ENCODE measurements at places on chromosomes 3 and 15. TPM values are rescaled to one million over a fixed set of nuclear protein-coding genes. Genes with fewer than 3 reads are reported as not detected.

The LRTM1 gene
- total RNA-seq = not detected

The COLQ gene
- total RNA-seq = under 0.01 TPM

The CPNE9 gene
- total RNA-seq = not detected

The SLC30A4 gene
- total RNA-seq = 8.7 TPM

The PPCDC gene
- 10.9 TPM for total RNA-seq

The GOLGA8R gene
- 1.6 TPM for total RNA-seq

The MYRIP gene
- total RNA-seq = not detected

The AGTR1 gene
- not detected for total RNA-seq

The RASA2 gene
- 18.4 TPM for total RNA-seq

The FBXO40 gene
- not detected for total RNA-seq

The MESP2 gene
- 0.21 TPM for total RNA-seq

The EXD1 gene
- 0.21 TPM for total RNA-seq

The IL17RC gene
- total RNA-seq = 9.2 TPM

The PLA2G4B gene
- 6.6 TPM for total RNA-seq

The HMG20A gene
- 29.3 TPM for total RNA-seq

The DGKG gene
- total RNA-seq = 0.34 TPM

The STARD5 gene
- total RNA-seq = 5.1 TPM

The GNAT1 gene
- not detected for total RNA-seq

The XXYLT1 gene
- 13.4 TPM for total RNA-seq

The HGD gene
- total RNA-seq = 0.28 TPM

The GPR15 gene
- not detected for total RNA-seq

The JAGN1 gene
- total RNA-seq = 22.2 TPM

The PTPRG gene
- 34.7 TPM for total RNA-seq

The FOXL2NB gene
- 0.57 TPM for total RNA-seq

The CHRFAM7A gene
- 0.36 TPM for total RNA-seq

The CHRNA3 gene
- not detected for total RNA-seq

The ESYT3 gene
- 0.64 TPM for total RNA-seq

The SAMD7 gene
- not detected for total RNA-seq

The SLC28A2 gene
- total RNA-seq = not detected

The PLA2G4E gene
- 0.14 TPM for total RNA-seq

The FBXW12 gene
- not detected for total RNA-seq

The GP9 gene
- not detected for total RNA-seq

The TBCCD1 gene
- total RNA-seq = 15.1 TPM

The ADAMTSL3 gene
- total RNA-seq = under 0.01 TPM

The GPR176 gene
- 8.2 TPM for total RNA-seq

The TRPC1 gene
- total RNA-seq = 7.8 TPM

The NOX5 gene
- under 0.01 TPM for total RNA-seq

The ACTR8 gene
- total RNA-seq = 21.9 TPM

The PIERCE2 gene
- 1.4 TPM for total RNA-seq

The CYP11A1 gene
- total RNA-seq = 0.07 TPM
